ENCODE measurements at places on chromosomes 6 and 20.

DNA sequence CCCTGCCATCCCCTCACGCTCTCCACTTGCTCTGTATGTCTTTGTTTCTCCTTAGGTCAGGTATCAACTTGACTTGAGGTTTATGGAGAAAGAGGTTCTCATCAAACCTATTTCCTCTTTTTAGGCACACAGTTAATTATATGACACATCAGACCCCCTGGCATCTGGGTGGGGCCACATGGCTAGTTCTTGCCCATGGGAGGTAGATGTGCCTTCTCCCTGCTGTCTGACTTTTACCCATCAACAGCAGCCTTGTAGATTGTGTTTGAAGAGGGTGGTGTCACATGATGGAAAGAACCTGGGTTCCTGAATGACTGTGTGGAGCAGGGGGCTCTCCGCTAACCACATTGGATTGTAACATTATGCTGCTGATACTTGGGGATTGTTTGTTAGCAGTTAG, 7.2 kb upstream of the UQCC2 start:
- H3K27ac ChIP-seq: no peak overlapping the region
- H3K4me1 ChIP-seq: peaks cover under 1% of the 10 kb centered on the region
- no peak for DNase-seq
- H3K36me3 ChIP-seq: no peaks in the 10 kb centered on the region
- peaks cover 7% of the 10 kb centered on the region for H3K27me3 ChIP-seq

DNA sequence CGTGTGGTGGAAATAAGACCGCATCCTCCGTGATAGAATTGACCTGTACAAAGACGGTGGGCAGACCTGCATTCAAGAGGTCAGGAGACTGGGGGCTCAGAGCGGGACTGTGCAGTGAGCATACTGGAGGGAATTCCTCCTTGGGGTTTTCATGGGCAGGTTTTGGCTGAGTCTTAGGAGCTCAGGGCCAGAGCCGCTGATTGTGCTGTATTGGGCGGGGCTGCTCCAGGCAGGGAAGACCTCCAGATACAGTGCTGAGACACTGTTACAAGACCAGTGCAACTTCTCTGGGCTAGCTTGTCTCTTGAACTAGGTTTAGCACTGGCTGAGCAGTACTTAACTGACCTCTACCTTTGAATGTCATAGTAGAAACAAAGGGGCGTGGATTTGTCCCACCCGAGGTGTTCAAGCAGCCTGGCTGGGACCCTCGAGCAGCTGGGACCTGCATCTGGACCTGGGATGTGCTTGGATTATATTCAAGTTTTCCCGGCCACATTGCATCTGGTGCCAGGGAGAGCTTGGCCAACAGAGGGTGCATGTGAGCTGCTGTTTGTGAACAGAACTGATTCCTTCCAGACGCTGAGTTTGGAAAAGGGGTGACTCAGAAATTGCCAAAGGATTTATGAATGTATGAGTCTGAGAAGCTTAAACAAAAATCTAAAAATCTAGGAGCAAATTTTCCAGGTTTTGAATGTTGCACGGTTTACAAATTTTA, 33.4 kb upstream of the SLC22A1 start:
- H3K36me3 ChIP-seq: peaks cover 72% of the 10 kb centered on the region
- no peaks in the 10 kb centered on the region for H3K4me1 ChIP-seq
- H3K27ac ChIP-seq: no peak overlapping the region
- H3K27me3 ChIP-seq: no peaks in the 10 kb centered on the region
- H3K4me3 ChIP-seq: no peak overlapping the region

DNA sequence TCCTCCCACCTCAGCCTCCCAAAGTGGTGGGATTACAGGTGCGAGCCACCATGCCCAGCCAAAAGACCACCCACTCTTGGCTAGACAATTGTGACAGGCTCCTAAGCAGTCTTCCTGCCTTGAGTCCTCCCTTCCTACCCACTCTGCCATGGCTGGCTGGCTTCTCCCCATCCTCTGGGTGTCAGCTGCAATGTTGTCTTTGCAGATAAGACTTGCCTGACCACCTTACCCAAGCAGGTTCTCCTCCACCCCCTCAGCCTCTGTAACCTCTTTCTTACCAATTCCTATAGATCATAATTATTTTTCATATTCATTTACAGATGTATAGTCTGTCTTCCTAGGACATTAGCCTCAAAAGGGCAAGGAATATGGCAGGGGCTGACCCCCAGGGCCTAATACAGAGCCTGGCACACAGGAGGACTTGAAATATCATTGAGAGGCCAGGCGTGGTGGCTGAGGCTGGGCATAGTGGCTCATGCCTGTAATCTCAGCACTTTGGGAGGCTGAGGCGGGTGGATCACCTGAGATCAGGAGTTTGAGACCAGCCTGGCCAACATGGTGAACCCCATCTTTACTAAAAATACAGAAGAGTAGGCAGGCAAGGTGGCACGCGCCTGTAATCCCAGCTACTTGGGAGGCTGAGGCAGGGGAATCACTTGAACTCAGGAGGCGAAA, 28.7 kb upstream of the SPAG4 start:
- H3K36me3 ChIP-seq: no peaks in the 10 kb centered on the region
- no peaks in the 10 kb centered on the region for H3K4me1 ChIP-seq
- no peak overlapping the region for H3K4me3 ChIP-seq
- no peaks in the 10 kb centered on the region for H3K27me3 ChIP-seq

- H3K4me1 ChIP-seq: no peaks in the 10 kb centered on the region
- no peak for DNase-seq
- no peaks in the 10 kb centered on the region for H3K27me3 ChIP-seq
Observed at GRCh38 chr6:165574220-165575157, 88.6 kb downstream of the PDE10A start.

DNA sequence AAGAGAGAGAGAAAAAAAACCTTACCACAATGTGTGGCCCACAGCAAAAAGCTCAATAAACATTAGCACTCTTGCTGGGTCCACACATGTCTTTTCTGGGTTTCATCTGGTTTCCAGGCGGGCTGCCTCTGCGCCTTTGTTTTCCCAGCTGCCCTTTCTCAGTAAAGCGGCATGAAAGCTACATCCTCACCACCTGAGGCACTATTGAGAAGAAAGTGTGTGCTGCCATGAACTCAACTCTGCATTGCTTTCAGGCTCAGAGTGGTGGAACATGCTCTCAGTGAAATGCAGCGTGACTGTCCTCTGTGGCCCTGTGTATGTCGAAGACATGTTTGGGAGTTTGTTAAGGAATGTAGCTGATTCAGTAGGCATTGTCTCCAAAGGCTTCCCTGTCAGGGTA, 102.3 kb downstream of the LYRM2 start:
- H3K4me3 ChIP-seq: no peak overlapping the region
- no peak for DNase-seq
- no peaks in the 10 kb centered on the region for H3K4me1 ChIP-seq
- H3K36me3 ChIP-seq: no peaks in the 10 kb centered on the region
- H3K27ac ChIP-seq: no peak overlapping the region

- no peaks in the 10 kb centered on the region for H3K27me3 ChIP-seq
- H3K27ac ChIP-seq: no peak overlapping the region
Observed at GRCh38 chr6:28543651-28544610, 18.2 kb downstream of the GPX5 start.

DNA sequence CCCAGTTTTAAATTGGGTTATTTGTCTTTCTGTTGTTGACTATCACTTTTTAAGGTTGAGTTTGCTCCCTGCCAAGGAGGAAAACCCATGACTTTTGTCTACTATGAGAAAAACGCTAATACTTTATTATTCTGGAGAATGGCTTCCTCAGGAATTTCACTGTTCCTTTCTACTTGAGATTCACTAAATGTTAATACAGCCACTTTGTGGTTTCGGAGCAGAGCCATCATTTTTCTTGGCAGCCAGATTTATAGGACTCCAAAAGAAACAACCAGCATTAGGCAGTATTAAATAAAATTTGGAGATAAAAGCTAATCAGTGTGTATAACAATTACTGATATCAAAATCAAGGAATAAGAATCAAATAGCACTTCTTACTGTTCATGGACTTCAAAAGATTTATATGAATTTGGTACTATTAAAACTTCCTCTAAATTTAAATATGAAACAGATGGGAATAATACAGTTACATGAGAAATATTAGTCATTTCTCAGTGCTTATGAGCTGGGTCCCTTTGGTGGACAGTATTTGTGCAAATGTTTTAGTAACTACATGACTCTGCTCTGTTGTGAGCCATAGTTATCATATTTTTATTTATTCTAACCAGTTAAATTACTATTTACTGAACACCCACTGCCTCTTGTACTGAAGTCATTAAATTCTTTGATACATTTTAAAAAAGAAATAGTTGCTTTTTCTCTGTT, 64.1 kb upstream of the FBXO30 start:
- no peak overlapping the region for H3K27ac ChIP-seq
- no peaks in the 10 kb centered on the region for H3K4me1 ChIP-seq
- no peak for DNase-seq
- H3K27me3 ChIP-seq: no peaks in the 10 kb centered on the region
- H3K4me3 ChIP-seq: no peak overlapping the region

DNA sequence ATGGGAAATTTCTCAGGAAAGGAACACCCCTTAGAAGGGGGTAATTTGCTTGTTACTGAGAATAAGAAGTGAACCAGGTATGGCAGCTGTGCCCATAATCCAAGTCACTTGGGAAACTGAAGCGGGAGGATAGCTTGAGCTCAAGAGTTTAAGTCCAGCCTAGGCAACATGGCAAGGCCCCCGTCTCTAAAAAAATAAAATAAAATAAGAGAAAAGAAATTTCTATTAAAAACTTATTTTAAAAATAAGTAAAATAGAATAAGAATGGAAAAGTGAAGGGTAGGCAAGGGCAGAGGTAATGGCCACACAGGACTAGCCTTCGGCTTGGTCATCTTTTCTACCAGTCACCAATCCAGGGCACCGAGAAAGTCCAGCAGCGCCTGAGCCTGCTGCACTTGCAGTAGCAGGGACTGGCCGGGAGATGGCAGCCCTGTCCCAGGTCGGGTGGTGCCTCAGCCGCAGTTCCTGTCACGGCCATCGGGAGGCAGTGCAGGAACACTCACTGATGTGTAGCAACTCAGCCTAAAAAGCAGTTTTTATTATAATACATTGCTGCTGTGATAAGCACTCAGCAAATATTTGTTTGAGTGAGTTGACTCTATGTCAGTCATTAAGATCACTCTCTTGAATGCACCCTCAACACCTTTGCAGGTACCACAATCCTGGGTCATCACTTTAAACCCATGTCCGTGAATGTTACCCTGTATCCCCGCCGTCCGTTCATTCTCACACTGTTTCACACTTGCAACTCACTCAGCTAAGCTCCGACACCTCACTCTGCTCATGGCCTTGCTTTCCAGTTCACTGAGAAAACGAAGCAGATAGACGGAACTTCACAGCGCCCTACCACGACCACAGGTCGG, 23.2 kb upstream of the GCM1 start:
- H3K4me3 ChIP-seq: no peak overlapping the region
- H3K27ac ChIP-seq: no peak overlapping the region
- H3K4me1 ChIP-seq: no peaks in the 10 kb centered on the region
- DNase-seq: peak; percentile 85
- H3K27me3 ChIP-seq: no peaks in the 10 kb centered on the region

Measured in CD4-positive, alpha-beta memory T cell (primary cell).